ENCODE measurements at places on chromosomes 5 and 9. TPM values are rescaled to one million over a fixed set of nuclear protein-coding genes. Genes with fewer than 3 reads are reported as not detected.

- no peaks in the 10 kb centered on the region for H3K4me1 ChIP-seq
- no peak for DNase-seq
- no peak overlapping the region for H3K27ac ChIP-seq
- H3K27me3 ChIP-seq, result no peaks in the 10 kb centered on the region
Observed at GRCh38 chr5:157312492-157312891, 46.6 kb downstream of the CYFIP2 start.

DNA sequence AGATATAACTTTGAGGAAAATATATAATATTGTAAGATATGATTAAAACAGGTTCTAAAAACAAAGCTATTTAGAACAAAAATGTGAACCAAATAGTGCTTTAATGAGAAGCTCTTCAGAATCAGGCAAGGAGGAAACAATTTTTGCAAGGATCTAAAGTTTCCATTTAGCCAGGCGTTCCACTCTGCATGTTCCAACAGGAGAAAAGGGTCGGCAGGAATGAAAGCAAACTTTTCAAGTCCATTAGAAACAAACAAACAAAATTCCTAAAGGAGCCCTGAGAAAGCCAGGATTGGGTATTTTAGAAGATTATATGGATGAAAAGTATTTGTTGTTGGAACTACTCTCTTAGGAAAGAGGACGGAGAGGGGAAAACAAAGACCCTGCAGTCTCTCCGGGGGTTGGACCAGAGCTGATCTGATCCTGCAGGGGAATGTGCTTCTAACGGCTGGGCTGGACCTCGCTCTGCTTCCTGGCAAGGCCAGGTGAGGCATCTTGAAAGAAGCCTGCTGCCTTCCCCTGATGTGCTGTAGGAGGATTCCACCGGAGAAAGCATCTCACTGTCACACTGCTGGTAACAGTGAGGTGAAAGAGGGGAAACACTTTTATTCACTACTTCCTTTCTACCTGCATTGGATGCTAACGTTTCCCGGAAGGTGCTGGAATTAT is 94.6 kb downstream of the PRRT1B start:
- no peak overlapping the region for H3K27ac ChIP-seq
- DNase-seq, result no peak
- no peaks in the 10 kb centered on the region for H3K27me3 ChIP-seq

DNA sequence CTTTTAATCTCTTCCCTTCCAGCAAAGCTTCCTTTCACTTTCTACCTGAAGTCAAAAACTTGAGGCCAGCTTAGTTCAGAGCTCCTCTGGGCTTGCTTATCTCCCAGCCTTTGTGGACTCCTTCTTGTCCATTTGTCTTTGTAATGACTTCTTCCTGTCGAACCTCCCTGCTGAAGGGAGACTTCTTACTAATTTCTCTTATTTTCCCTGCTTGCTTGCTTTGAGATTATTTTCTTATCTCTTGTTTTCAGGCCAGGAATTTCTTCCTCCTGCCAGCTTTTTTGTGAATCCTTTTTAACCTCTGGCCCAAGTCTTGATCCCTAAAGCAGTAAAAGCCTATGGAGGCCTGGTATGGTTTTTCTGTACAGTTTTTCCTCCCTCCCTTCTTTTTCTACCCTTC is 46.8 kb upstream of the DHFR start:
- H3K27me3 ChIP-seq, result no peaks in the 10 kb centered on the region
- no peak for DNase-seq
- peaks cover 54% of the 10 kb centered on the region for H3K36me3 ChIP-seq
- H3K27ac ChIP-seq, result no peak overlapping the region
- no peaks in the 10 kb centered on the region for H3K4me1 ChIP-seq

Gene HMCN2
- total RNA-seq, result 0.67 TPM

DNA sequence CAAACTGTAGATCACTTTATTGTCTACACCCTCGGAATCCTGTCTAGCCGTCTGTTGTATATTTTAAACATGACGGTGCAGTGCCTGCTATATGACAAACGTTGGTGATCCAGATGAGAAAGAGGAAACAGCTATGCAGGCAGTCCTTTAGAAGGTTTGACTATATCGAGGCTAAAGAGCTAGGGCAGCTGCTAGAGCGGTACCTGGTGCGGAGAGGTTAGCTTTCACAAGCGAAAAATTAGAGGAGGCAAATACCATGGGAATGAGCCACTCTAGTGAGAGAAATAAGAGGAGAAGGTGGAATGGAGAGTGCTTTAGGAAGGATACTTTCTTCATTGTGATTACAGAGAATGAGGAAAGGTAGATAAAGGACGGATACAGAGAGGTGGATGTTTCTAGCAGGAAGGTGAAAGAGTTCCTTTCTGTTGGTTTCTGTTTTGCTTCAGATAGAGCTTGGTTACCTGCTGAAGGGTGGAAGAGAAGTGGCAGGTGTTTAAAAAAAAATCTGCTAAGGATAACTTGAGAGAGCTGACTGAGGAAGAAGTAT is 959 bp upstream of the FBXL17 start:
- H3K27ac ChIP-seq, result peak overlapping the region; percentile 98
- H3K27me3 ChIP-seq, result no peaks in the 10 kb centered on the region
- DNase-seq, result no peak
- H3K4me3 ChIP-seq, result peak overlapping the region; percentile 86
- H3K36me3 ChIP-seq, result no peaks in the 10 kb centered on the region

- DNase-seq, result no peak
- no peaks in the 10 kb centered on the region for H3K27me3 ChIP-seq
- H3K4me1 ChIP-seq, result no peaks in the 10 kb centered on the region
Observed at GRCh38 chr9:32264170-32264864, 120.1 kb upstream of the ACO1 start.

- no peak overlapping the region for H3K4me3 ChIP-seq
- H3K27me3 ChIP-seq, result no peaks in the 10 kb centered on the region
- H3K4me1 ChIP-seq, result no peaks in the 10 kb centered on the region
- H3K36me3 ChIP-seq, result no peaks in the 10 kb centered on the region
Observed at GRCh38 chr9:75238311-75238976, 150.1 kb downstream of the OSTF1 start.

GRCh38 chr9:95351051-95351450 is 33.5 kb upstream of the FANCC start:
- peaks cover 25% of the 10 kb centered on the region for H3K27me3 ChIP-seq
- H3K27ac ChIP-seq, result no peak overlapping the region
- no peaks in the 10 kb centered on the region for H3K36me3 ChIP-seq
- no peak overlapping the region for H3K4me3 ChIP-seq
- DNase-seq, result no peak
- H3K4me1 ChIP-seq, result peaks cover 18% of the 10 kb centered on the region

GRCh38 chr9:100229561-100229960 is 123.2 kb downstream of the TEX10 start:
- no peaks in the 10 kb centered on the region for H3K27me3 ChIP-seq
- peaks cover 2% of the 10 kb centered on the region for H3K36me3 ChIP-seq
- H3K4me3 ChIP-seq, result no peak overlapping the region
- H3K4me1 ChIP-seq, result no peaks in the 10 kb centered on the region

Gene CLIC3
- 6.1 TPM for total RNA-seq

Gene SARDH
- total RNA-seq, result 4.5 TPM

GRCh38 chr9:115712981-115713380 is 440.6 kb upstream of the PAPPA start:
- no peaks in the 10 kb centered on the region for H3K27me3 ChIP-seq
- H3K36me3 ChIP-seq, result no peaks in the 10 kb centered on the region
- no peak for DNase-seq
- no peak overlapping the region for H3K4me3 ChIP-seq

- no peak for DNase-seq
- H3K27ac ChIP-seq, result no peak overlapping the region
- no peaks in the 10 kb centered on the region for H3K36me3 ChIP-seq
- no peaks in the 10 kb centered on the region for H3K4me1 ChIP-seq
- H3K4me3 ChIP-seq, result no peak overlapping the region
Observed at GRCh38 chr9:99760421-99760820, 61.3 kb upstream of the NR4A3 start.

DNA sequence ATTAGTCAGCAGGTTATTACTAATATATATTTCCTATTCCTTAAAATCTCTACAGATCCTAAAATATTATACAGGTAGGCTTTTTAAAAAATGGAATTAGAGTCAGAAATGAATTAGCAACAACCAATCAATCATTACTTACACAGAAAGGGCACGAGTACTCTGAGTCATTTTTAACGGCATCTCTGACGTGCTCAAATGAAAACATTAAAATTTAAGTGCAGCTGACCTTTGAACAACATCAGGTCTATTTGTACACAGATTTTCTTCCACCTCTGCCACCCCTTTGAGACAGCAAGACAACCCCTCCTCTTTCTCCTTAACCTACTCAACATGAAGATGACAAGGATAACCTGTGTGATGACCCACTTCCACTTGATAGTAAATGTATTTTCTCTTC is 19.1 kb downstream of the AUH start:
- no peak overlapping the region for H3K27ac ChIP-seq
- H3K4me3 ChIP-seq, result no peak overlapping the region
- peaks cover 64% of the 10 kb centered on the region for H3K36me3 ChIP-seq
- H3K27me3 ChIP-seq, result no peaks in the 10 kb centered on the region
- no peak for DNase-seq

Gene ROPN1L
- 24.7 TPM for total RNA-seq

DNA sequence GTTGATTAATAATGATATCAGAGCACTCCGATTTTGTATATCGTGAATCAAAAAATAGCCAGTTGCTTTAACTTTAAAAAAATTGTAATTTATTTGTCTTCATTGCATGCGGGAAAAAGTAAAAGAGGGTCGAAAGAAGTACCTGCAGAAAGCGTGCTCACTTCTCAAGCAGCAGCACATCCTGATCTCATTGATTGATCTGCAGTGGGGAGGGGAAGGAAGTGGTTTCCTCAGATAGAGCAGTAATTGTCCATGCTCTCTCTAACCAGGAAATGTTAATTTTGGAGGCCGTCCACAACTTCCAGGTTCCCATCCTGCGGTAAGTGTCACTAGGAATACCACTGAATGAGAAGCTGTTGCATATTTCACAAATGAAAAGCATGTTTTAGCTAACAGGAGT is 63.2 kb downstream of the SYK start:
- no peaks in the 10 kb centered on the region for H3K27me3 ChIP-seq
- DNase-seq, result no peak
- H3K27ac ChIP-seq, result no peak overlapping the region

GRCh38 chr9:98034593-98035546 is 21.7 kb upstream of the NANS start:
- DNase-seq, result peak; percentile 94
- H3K36me3 ChIP-seq, result no peaks in the 10 kb centered on the region
- H3K4me3 ChIP-seq, result no peak overlapping the region
- no peaks in the 10 kb centered on the region for H3K27me3 ChIP-seq

- H3K4me3 ChIP-seq, result no peak overlapping the region
- H3K4me1 ChIP-seq, result peaks cover 31% of the 10 kb centered on the region
- H3K36me3 ChIP-seq, result no peaks in the 10 kb centered on the region
- no peak overlapping the region for H3K27ac ChIP-seq
- DNase-seq, result no peak
- no peaks in the 10 kb centered on the region for H3K27me3 ChIP-seq
Observed at GRCh38 chr5:76292620-76293322, 110.3 kb upstream of the IQGAP2 start.

Gene SLC46A2
- 1.3 TPM for total RNA-seq

DNA sequence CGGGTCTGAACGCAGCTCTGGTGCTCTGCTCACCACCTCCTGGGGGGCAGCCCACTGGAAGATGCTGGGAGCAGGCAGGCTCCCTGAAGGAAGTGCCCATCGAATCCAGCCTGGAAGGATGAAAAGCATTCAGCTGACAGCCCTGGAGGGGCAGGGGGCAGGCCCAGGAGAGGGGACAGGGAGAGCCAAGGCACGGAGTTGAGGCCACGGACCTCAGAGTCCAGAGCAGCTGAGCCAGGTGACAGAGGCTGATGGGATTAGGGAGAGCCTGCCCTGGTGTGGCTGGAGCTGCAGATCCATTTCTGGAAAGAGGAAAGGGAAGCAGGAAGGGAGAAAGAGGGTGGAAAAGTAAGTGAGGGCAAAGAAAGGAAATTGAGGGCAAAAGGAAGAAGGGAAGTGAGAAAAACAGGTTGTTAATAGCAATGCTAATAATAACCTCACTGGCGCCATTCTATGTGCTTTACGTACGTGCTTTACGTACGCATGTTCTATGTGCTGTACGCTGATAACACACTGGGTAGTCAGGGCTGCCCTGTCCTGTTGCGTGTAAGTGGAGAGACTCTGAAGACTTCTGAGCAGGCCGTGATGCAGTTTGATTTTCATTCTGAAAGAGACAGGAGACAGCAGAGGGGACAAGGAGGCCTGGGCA is 52.6 kb downstream of the LMX1B start:
- peaks cover 80% of the 10 kb centered on the region for H3K27me3 ChIP-seq
- DNase-seq, result no peak
- H3K36me3 ChIP-seq, result no peaks in the 10 kb centered on the region
- no peak overlapping the region for H3K4me3 ChIP-seq
- no peak overlapping the region for H3K27ac ChIP-seq

GRCh38 chr9:111674319-111674718 is 12.9 kb downstream of the GNG10 start:
- no peaks in the 10 kb centered on the region for H3K27me3 ChIP-seq
- no peaks in the 10 kb centered on the region for H3K4me1 ChIP-seq
- H3K4me3 ChIP-seq, result no peak overlapping the region

- no peak overlapping the region for H3K27ac ChIP-seq
- H3K4me1 ChIP-seq, result no peaks in the 10 kb centered on the region
- H3K27me3 ChIP-seq, result no peaks in the 10 kb centered on the region
- H3K36me3 ChIP-seq, result no peaks in the 10 kb centered on the region
- DNase-seq, result no peak
Observed at GRCh38 chr5:110347781-110348180, 378.7 kb downstream of the TMEM232 start.

- no peaks in the 10 kb centered on the region for H3K4me1 ChIP-seq
- H3K4me3 ChIP-seq, result no peak overlapping the region
- no peaks in the 10 kb centered on the region for H3K27me3 ChIP-seq
Observed at GRCh38 chr5:74622122-74622521, 18.4 kb downstream of the ENC1 start.

GRCh38 chr5:169657127-169657526 is 20.1 kb downstream of the DOCK2 start:
- no peak for DNase-seq
- peaks cover 26% of the 10 kb centered on the region for H3K4me1 ChIP-seq
- H3K4me3 ChIP-seq, result no peak overlapping the region
- H3K27me3 ChIP-seq, result no peaks in the 10 kb centered on the region
- peaks cover 28% of the 10 kb centered on the region for H3K36me3 ChIP-seq

- H3K4me3 ChIP-seq, result no peak overlapping the region
- H3K27me3 ChIP-seq, result no peaks in the 10 kb centered on the region
- H3K4me1 ChIP-seq, result no peaks in the 10 kb centered on the region
- no peak for DNase-seq
- no peaks in the 10 kb centered on the region for H3K36me3 ChIP-seq
Observed at GRCh38 chr9:96441798-96442445, 8.0 kb upstream of the HABP4 start.

- H3K27ac ChIP-seq, result peak overlapping the region; percentile 71
- H3K4me3 ChIP-seq, result peak overlapping the region; percentile 97
- no peaks in the 10 kb centered on the region for H3K36me3 ChIP-seq
- no peak for DNase-seq
Observed at GRCh38 chr9:136244122-136244968, 1.3 kb downstream of the QSOX2 start.

GRCh38 chr5:130104895-130105688 is 200.8 kb downstream of the CHSY3 start:
- no peak overlapping the region for H3K27ac ChIP-seq
- no peaks in the 10 kb centered on the region for H3K4me1 ChIP-seq
- no peak for DNase-seq

Gene SPAG8
- total RNA-seq, result 1.8 TPM

GRCh38 chr5:35878079-35878478 is 21.4 kb downstream of the IL7R start:
- H3K27ac ChIP-seq, result no peak overlapping the region
- no peaks in the 10 kb centered on the region for H3K27me3 ChIP-seq
- H3K36me3 ChIP-seq, result peaks cover 27% of the 10 kb centered on the region
- DNase-seq, result no peak

Gene SCGB3A2
- not detected for total RNA-seq

Gene CCDC171
- total RNA-seq, result 1.9 TPM

GRCh38 chr5:1409381-1410110 is 35.7 kb downstream of the SLC6A3 start:
- no peak overlapping the region for H3K27ac ChIP-seq
- peak; percentile 66 for DNase-seq
- H3K4me1 ChIP-seq, result no peaks in the 10 kb centered on the region
